ENCODE measurements at places on chromosomes 7 and 10.

DNA sequence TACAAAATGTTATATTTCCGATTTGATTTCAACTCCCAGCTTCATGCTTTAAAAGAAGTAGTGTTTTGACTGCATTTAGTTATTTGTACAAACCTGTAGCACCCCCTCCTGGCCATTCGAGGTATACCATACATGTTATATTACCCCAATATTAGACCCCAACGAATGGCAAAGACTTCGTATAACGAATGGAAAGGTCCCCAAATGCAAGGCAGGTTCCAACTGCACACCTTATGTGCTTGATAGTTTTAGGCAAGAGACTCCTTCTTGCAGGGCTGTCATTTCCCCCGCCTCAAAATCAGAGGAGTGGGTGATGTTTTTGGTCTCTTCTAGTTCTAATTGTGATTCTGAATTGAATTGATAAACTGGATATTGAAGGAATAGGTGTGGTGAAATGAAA is 101.1 kb upstream of the TARP start:
- peak; percentile 70 for DNase-seq

- DNase-seq: no peak
Observed at GRCh38 chr7:120256344-120257070, 16.5 kb upstream of the KCND2 start.

DNA sequence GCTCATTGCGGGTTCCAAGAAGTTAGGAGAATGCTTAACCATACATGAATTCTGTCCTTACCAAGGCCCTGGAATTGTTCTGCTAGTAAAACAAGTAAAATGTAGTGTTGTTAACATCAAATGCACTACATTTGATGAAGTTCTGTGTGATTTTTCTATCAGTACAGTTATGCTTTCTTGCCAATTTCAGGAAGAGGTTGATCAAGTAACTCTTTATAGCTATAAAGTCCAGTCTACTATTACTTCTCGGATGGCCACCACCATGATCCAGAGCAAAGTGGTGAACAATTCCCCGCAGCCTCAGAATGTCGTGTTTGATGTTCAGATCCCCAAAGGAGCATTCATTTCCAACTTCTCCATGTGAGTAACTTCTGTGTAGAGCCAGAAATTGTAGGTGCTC is 5.7 kb downstream of the ITIH2 start:
- no peak for DNase-seq

GRCh38 chr10:32961895-32962369 is 3.9 kb upstream of the ITGB1 start:
- no peak for DNase-seq

GRCh38 chr7:93921186-93921585 is 349 bp upstream of the GNG11 start:
- no peak for DNase-seq

DNA sequence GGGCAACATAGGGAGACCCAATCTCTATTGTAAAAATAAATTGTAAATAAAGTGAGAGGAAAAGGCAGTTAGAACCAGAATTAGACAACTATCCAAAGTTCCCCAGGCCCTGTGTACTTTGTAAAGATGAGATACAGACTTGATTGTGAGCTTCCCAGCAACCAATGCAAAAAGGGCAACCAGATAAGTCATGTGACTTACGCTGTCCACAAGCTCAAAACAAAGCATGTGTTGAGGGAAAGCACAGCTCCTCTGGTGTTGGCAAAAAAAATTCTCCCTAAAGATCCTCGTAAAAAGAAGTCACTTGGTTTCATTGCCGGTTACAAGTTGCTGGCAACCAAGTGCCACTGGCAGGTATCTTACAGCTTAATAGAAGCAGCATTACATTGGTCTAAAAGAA is 154.0 kb downstream of the CUX1 start:
- DNase-seq: no peak

DNA sequence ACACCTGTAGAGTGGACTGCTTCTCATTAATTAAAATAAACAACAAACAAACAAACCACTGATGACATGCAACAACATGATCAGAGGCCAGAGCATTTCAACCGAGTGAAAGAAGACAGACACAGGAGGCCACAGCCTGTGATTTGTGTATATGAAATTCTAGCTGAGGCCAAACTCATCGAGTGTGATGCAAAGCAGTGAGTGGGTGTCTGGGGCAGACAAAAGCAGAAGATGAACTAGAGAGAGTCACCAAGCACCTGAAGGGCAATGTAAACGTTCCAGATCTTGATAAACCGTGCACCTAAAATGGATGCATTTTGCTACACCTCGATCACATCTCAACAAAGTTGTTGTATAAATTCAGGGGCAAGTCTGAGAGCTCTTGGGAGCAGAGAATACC is 108.4 kb downstream of the KLF6 start:
- DNase-seq: no peak

GRCh38 chr10:112202561-112203241 is 19.1 kb upstream of the GPAM start:
- peak; percentile 7 for DNase-seq

DNA sequence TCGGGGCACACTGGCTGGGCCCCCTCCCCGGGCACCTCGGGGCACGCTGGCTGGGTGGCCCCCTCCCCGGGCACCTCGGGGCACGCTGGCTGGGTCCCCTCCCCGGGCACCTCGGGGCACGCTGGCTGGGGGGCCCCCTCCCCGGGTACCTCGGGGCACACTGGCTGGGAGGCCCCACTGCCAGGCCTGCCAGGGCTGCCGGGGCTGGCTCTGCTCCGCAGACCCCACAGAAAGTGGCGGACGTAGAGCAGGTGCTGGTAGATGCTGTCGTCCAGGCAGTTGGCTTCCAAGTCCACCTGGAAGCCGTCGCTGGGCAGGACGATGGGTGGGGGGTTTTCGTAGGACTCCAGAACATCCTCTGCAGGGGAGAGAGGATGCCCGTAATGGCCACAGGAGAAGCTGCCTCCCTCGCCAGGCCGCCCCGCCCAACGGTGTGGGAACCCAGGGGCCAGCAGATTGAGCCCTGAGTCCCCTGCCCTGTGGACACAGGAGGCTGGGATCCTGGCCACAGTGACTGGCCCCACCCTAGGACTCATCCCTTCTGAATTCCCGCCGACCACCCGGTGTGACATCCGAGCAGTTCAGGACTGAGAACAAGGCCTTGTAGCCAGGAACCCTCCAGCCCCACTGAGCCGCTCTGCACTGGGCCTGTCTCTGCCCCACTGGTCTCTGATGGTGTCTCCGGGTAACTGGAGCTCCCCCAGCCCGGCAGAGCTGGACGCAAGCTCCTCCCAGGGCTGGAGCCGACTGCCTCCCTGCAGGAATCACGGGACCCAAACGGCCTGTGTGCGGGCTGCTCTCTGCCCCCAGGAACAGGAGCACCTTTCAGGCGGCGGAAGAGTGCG is 28.2 kb downstream of the AP5Z1 start:
- DNase-seq: no peak

GRCh38 chr7:6170571-6171531 is 101.6 kb downstream of the CYTH3 start:
- no peak for DNase-seq

GRCh38 chr7:1810961-1811849 is 141.1 kb downstream of the ELFN1 start:
- DNase-seq: no peak

- no peak for DNase-seq
Observed at GRCh38 chr7:69719717-69720116, 121.4 kb downstream of the AUTS2 start.

DNA sequence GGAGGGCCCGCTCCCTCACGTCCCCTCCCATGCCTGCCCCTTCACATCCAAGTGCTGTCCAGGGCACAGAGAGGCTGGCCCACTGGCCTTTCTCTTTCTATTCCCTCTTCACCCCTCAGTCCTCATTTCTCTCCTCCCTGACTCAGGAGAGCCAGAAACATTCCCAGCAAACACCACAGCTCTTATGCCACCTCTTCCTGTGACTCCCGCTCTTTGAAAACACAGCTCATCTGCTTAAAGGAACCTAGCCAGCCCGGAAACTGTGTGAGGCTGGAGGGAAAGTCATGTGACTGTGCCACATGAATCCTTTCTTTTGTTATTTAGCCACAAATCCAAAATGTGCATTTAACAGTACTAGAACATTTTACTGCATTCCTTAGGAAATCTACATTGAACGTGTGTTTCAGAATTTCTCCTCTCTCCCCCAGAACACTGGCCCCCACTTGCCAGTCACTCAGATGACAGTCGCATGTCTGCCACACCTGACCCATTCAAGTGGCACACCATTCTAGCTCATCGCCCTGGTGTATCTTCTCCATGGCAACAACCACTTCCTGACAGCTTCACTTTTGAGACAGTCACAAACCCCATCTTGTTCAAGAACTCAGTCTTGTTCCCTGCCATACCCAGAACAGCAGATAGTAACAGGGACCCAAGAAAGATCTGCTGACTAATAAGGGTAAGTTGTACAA is 42.8 kb downstream of the GRB10 start:
- DNase-seq: peak; percentile 56

DNA sequence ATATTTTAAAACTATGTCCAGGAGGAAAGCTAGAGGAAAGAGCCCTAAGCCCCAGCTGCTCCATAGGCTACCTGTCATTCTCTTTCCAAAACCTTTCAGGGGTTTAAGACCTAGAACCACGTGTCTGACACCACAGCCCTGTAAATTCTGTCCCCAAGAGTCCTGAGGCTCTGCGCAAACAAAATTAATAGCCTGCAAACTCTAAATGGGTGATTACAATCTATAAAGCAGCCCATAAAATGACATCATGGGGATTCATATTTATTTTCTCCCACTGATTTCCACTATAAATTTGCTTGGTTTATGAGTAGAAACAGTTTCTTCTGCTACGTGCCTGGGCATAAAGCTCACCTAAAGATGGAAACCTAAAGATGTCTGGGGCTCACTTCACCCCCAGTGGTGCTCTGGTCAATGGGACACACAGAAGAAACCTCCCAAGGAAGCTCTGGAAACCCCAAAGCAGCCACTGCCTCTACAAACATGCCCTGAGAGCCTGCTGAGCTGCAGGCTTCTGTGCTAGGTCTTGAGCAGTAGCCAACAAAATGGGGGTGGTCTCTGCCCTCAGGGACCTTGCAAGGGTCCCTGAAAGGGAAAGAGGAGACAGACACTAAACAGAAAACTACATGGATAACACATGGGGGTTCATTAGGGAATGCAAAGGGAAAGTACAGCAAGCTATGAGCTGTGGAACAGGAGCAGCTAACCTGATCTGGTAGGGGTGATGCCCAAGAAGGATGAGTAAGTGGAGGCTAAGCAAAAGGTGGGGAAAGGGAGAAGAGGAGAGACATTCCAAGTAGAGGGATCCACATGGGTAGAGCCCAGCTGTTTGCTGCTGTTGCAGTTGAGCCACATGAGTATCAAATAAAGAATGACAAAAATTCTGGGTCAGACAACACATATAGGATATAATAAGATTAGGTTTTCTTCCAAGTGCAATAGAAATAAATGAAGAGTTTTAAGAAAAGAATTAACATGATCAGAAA is 331.7 kb downstream of the KCNMA1 start:
- no peak for DNase-seq

GRCh38 chr7:25028370-25029021 is 48.5 kb upstream of the OSBPL3 start:
- peak; percentile 47 for DNase-seq

DNA sequence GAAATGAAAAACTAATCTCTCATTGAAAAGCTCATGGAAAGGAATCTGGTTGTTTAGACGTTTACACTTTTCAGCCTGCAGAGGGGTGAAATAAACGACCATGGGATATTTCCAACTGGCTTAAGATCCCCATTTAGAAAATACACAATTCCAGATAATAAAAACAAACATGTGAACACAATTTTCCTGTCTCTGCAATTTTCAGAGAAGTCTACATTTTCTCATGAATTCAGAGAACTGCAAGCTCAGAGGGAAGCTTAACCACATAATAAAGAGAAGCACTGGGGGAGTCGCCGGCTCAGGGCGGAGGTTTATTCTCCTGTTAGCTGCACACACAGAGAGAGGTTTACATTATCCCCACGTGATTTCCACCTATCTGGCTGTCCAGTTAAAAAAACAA is 215.2 kb downstream of the FANK1 start:
- DNase-seq: no peak

GRCh38 chr10:119642556-119643111 is 8.5 kb upstream of the BAG3 start:
- no peak for DNase-seq

DNA sequence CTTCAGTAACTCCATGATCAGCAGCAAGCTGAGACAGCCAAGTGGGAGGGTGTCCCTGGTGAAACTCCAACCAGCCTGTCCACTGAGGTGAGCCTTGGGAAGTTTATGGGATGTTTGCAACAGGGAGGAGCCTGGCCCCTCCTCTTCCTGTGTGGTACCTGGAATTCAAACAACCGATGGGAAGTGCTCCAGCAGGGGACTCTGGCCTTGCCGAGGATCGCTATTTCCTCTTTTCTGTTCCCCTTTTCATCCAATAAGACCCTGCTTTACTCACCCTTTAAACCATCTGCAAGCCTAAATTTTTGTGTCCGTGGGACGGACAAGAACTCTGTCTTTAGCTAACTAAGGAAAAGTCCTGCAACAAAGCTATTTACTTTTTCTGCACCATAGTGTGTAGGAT is 491.1 kb upstream of the ZMIZ1 start:
- DNase-seq: no peak

DNA sequence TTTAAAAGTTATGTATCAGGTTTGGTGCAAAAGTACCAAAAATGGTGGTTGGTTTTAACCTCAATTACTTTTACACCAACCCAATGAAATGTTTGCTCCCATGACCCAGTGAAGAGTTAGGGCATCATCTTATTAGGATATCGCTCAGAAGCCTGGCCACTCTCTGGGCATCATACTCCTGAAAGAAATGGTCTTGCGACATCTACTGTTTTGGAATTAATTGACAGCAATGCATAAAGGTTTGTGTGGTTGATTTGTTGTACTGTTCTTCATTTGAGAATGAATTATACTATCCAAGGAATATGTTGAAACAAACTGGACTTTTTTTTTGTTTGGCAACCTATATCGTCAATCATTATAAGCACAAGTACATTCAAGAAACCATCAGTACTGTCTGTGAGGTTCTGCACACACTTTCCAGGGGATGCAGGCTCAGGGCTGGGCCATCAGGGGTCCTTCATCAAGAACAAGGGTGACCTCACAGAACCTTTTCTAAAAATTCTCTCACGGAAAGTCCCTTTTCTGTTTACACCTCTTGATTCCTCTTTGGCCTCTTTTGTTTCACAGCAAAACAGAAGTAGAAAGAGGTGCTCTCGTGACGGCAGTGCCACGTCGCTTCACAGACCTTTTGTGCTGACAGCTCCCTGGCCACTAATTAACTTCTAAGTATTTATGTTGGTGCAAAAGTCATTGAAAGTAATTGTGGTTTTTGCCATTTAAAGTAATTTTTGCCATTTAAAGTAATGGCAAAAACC is 117.2 kb upstream of the KLF6 start:
- peak; percentile 38 for DNase-seq

GRCh38 chr7:132347123-132347522 is 229.1 kb downstream of the PLXNA4 start:
- no peak for DNase-seq

Data from activated CD4-positive, alpha-beta T cell treated with anti-CD3 and anti-CD28 coated beads for 48 hours (primary cell).